Endothelial cell (in vitro differentiated cells): ENCODE measurements at places on chromosomes 11 and 22.
A peak's percentile ranks its signal among the peaks of the same experiment; 100 is the strongest.

GRCh38 chr11:4127357-4127756 lies 32.8 kb downstream of the RRM1 start:
- H3K4me1 ChIP-seq = no peaks in the 10 kb centered on the region
- no peaks in the 10 kb centered on the region for H3K27me3 ChIP-seq
- no peak for DNase-seq
- no peak overlapping the region for H3K27ac ChIP-seq
- no peak overlapping the region for H3K4me3 ChIP-seq

- H3K4me1 ChIP-seq = peaks cover 9% of the 10 kb centered on the region
- no peaks in the 10 kb centered on the region for H3K27me3 ChIP-seq
- no peak overlapping the region for H3K4me3 ChIP-seq
- no peak for DNase-seq
- H3K36me3 ChIP-seq = no peaks in the 10 kb centered on the region
Observed at GRCh38 chr11:96035740-96036078, 111.8 kb upstream of the MTMR2 start.

GRCh38 chr11:67312187-67313021 lies 9.1 kb downstream of the SSH3 start:
- H3K4me1 ChIP-seq = no peaks in the 10 kb centered on the region
- H3K27me3 ChIP-seq = peaks cover 9% of the 10 kb centered on the region
- H3K36me3 ChIP-seq = no peaks in the 10 kb centered on the region
- H3K4me3 ChIP-seq = peak overlapping the region; percentile 33
- DNase-seq = no peak

GRCh38 chr22:38751422-38752346 lies 4.1 kb downstream of the SUN2 start:
- no peak for DNase-seq
- no peak overlapping the region for H3K27ac ChIP-seq
- peaks cover 25% of the 10 kb centered on the region for H3K36me3 ChIP-seq
- no peak overlapping the region for H3K4me3 ChIP-seq
- H3K27me3 ChIP-seq = peaks cover 11% of the 10 kb centered on the region
- H3K4me1 ChIP-seq = peaks cover 13% of the 10 kb centered on the region

DNA sequence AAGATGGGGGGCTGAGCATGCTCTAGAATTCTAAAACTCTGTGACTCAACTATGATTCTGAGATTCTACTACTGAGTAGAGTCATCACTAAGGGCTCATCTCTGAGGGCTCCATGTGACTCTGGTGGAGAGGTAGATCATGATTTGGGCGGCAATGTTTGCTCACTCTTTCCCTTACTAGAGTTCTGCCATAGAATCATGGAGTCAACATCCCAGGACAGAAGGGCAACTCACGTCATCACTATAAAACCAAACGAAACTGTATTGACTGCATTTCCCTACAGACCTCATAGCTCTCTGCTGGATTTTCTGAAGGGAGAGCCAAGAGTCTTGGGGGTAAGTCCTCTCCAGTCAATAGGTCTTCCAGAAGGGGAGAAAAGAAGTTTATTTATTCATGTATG lies at the start of gene MS4A14:
TSS of gene MS4A14 (plus strand) at position 78 of the 400 bp plus-strand sequence. CDS start at position 198, 120 bp downstream.
- no peak within 1 kb of the TSS for H3K4me3 ChIP-seq
- no peaks in the 10 kb centered on the region for H3K27me3 ChIP-seq
- H3K27ac ChIP-seq = no peak within 1 kb of the TSS
- no peak for DNase-seq
- no peaks in the 10 kb centered on the region for H3K36me3 ChIP-seq

DNA sequence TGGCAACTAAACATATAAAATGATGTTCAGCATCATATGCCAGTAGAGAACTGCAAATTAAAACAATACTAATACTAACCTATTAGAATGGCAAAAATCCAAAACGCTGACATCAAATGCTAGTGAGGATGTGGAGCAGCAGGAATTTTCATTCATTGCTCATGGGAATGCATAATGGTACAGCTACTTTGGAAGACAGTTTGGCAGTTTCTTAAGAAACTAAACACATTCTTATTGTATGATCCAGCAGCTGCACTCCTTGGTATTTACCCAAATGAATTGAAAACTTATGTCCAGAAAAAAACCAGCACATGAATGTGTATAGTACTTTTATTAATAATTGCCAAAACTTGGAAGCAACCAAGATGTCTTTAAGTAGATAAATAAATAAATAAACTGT lies 258.0 kb downstream of the TENM4 start:
- H3K27me3 ChIP-seq = peaks cover 1% of the 10 kb centered on the region
- no peak for DNase-seq
- no peak overlapping the region for H3K4me3 ChIP-seq
- H3K27ac ChIP-seq = no peak overlapping the region
- peaks cover 5% of the 10 kb centered on the region for H3K4me1 ChIP-seq

GRCh38 chr11:117872975-117873827 lies 3.3 kb downstream of the FXYD6 start:
- no peak for DNase-seq
- peaks cover 18% of the 10 kb centered on the region for H3K27me3 ChIP-seq
- H3K4me3 ChIP-seq = no peak overlapping the region

GRCh38 chr11:114559425-114560310 lies at the start of gene NXPE1:
Gene NXPE1, minus strand, starts transcription at chr11:114559881. Its CDS starts 8,680 bp downstream, at chr11:114551201.
- H3K4me1 ChIP-seq = peaks cover 9% of the 10 kb centered on the region
- DNase-seq = no peak
- H3K36me3 ChIP-seq = no peaks in the 10 kb centered on the region
- H3K27ac ChIP-seq = no peak within 1 kb of the TSS
- H3K27me3 ChIP-seq = peaks cover 1% of the 10 kb centered on the region

GRCh38 chr11:35077709-35078469 lies 61.1 kb upstream of the CD44 start:
- no peak overlapping the region for H3K4me3 ChIP-seq
- peaks cover 19% of the 10 kb centered on the region for H3K4me1 ChIP-seq
- DNase-seq = no peak
- peak overlapping the region; percentile 20 for H3K27ac ChIP-seq

GRCh38 chr22:32020117-32020516 lies 22.9 kb upstream of the SLC5A1 start:
- no peaks in the 10 kb centered on the region for H3K4me1 ChIP-seq
- no peaks in the 10 kb centered on the region for H3K36me3 ChIP-seq
- H3K27ac ChIP-seq = no peak overlapping the region
- no peaks in the 10 kb centered on the region for H3K27me3 ChIP-seq

- H3K4me1 ChIP-seq = peaks cover 16% of the 10 kb centered on the region
- no peak overlapping the region for H3K27ac ChIP-seq
- peaks cover 3% of the 10 kb centered on the region for H3K27me3 ChIP-seq
- H3K36me3 ChIP-seq = peaks cover 23% of the 10 kb centered on the region
Observed at GRCh38 chr11:65633390-65634108, 4.4 kb upstream of the SIPA1 start.

DNA sequence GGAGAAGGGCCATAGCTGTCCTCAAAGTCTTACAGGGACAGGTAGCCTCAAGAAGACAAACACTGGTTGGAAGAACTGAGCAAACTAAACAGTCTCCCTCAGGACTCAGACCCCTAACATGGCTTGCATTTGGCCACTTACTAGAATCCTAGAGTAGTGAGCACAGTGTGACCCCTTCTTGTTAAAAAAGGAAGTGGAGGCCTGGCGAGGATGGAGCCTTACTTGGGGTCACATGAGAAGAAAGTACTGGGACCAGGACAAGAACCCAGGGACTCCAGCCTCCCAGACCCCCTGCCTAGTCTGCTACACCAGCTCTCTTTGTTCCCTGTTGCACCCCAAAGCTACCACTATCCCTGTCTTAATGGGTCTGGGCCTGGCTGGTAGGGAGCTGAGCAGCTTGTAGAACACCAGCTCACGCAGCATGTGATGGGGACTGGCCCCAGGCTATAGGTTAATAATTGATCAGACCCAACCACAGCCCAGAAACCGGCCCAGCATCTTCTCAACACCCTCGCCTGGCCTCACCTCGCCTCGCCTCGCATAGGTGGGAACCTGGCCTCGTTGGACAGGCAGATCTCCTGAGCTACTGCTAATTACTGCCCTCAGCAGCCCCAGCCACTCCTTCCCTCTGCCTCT lies 17.6 kb downstream of the DGAT2 start:
- H3K36me3 ChIP-seq = no peaks in the 10 kb centered on the region
- DNase-seq = no peak
- no peak overlapping the region for H3K4me3 ChIP-seq
- H3K27ac ChIP-seq = no peak overlapping the region
- peaks cover 5% of the 10 kb centered on the region for H3K27me3 ChIP-seq

DNA sequence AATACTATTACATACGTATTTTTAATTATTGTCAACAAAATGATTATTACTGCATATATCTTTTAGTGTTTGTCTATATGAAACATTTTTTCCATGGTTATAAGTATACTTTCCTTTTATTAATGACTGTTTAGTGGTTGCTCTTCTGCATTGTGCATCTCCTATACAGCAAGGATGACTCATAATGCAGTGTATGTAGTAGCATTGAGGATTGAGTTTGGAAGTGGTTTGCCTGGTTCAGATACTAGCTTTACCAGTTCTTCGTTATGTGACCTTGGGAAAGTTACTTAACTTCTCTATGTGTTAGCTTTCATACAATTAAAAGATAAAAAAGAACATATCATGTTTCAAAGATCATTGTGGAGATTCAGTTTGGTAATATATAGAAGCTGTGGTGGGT lies 44.1 kb downstream of the CHORDC1 start:
- no peak overlapping the region for H3K27ac ChIP-seq
- no peaks in the 10 kb centered on the region for H3K36me3 ChIP-seq

GRCh38 chr11:43802509-43802908 lies 78.1 kb upstream of the ALKBH3 start:
- H3K36me3 ChIP-seq = peaks cover 28% of the 10 kb centered on the region
- H3K4me1 ChIP-seq = no peaks in the 10 kb centered on the region
- H3K4me3 ChIP-seq = no peak overlapping the region
- no peak overlapping the region for H3K27ac ChIP-seq
- DNase-seq = no peak
- H3K27me3 ChIP-seq = no peaks in the 10 kb centered on the region

DNA sequence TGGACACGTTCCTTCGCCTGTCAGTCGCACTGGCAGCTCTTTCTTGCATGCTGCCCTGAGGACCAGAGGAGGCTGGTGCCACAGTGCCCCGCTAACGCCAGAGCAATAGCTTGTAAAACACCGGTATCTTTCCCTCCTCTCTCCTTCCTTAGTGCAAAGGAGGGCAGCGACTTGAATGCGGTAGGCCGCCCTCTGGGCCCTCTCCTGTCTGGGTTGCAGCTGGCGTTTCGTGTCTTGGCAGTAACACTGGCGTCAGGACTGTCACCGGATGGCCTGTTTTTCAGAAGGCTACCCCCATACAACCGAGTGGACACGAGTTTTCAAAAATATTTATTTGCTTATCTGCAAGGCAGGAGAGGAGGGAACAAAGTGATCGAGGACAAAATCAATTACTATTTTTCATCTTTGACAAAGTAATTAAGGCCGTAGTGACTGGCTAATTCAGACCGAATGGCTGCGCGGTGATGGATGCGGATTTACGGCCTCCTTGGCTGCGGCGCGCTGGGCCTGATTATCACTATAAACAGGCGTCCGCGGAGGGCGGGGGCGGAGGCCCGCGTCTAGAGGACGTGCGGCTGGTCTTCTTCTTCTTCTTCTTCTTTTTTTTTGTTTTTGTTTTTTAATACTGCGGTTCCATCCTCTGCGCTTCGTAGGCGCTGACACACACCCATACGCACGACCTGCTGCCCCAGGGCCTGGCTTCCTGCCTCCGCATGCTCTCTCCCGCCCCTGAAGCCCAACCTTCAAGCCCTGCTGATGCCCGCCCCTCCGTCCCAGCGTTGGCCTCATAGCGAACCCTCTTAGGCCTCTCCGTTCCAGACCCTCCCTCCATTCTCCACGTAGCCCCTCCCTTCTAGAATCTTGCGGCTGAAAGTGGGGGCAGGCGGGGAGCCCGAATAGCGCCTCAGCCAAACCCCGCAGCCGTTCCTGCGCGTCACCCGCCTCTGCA lies 2.9 kb upstream of the SLC6A5 start:
- H3K4me3 ChIP-seq = no peak overlapping the region
- no peak for DNase-seq
- peaks cover 2% of the 10 kb centered on the region for H3K4me1 ChIP-seq
- H3K27ac ChIP-seq = no peak overlapping the region
- peaks cover 35% of the 10 kb centered on the region for H3K27me3 ChIP-seq

- H3K4me1 ChIP-seq = peaks cover 94% of the 10 kb centered on the region
- H3K27ac ChIP-seq = peak overlapping the region; percentile 99
- peaks cover 33% of the 10 kb centered on the region for H3K27me3 ChIP-seq
- peaks cover 62% of the 10 kb centered on the region for H3K36me3 ChIP-seq
Observed at GRCh38 chr11:44823006-44823405, 96.2 kb downstream of the TSPAN18 start.

GRCh38 chr11:27282806-27283205 lies 80.2 kb downstream of the CCDC34 start:
- H3K27me3 ChIP-seq = peaks cover under 1% of the 10 kb centered on the region
- no peak overlapping the region for H3K4me3 ChIP-seq
- no peak overlapping the region for H3K27ac ChIP-seq
- H3K4me1 ChIP-seq = no peaks in the 10 kb centered on the region
- no peaks in the 10 kb centered on the region for H3K36me3 ChIP-seq

DNA sequence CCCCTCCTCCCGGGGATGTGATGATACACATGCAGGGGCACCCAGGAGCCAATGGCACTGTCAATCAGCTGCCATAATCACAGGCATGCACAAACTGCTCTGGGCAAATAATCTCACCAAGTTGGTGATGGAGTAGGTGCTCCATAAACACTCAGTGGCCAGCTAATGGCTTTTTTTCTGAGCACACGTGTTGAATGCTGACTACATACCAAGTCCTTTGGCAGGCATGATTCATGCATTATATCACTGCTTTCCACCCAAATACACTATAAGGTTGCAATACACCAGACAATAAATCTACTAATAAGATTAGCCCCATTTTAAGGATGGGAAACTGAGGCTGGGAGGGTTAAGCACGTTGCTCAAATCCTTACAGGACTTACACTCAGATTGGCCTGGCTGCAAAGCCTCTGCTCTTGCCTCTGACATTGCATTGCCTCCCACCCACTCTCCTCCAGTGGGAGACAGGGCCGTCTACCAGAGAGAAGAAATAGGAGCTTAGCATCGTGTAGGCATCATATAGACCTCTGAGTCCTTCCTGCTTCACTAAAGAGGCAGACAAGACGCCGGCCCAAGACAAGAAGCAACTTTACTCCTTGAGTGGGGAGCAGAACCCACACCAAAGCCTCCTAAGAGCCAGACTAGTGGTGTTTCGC lies 32.7 kb upstream of the ACCSL start:
- no peaks in the 10 kb centered on the region for H3K27me3 ChIP-seq
- no peaks in the 10 kb centered on the region for H3K4me1 ChIP-seq
- DNase-seq = no peak
- H3K36me3 ChIP-seq = no peaks in the 10 kb centered on the region
